ENCODE measurements at places on chromosomes 7 and 10.
A peak's percentile ranks its signal among the peaks of the same experiment; 100 is the strongest.

DNA sequence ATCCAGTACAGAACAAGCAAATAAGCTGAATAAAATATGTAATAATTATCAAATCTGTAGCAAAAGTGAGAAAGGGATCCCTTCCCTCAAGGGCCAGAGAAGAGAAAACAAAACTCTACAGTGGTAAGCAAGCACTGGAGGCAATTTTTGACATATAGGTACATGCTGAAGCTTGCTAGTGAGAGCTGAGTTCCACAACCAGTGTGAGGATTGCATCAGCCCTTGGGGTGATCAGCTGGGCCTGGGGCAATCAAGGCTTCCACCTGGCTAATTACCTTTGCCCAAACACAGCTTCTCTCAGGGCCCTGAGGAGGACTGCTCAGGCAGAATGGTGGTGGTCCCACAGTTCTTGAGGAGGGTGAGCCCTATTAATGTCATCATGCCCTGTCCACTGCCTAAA is 134.4 kb upstream of the DLX6 start:
- no peak for DNase-seq

GRCh38 chr10:131267814-131268095 is 43.8 kb downstream of the TCERG1L start:
- no peak for DNase-seq

- DNase-seq: peak; percentile 71
Measured at GRCh38 chr10:44045020-44045419, 339.9 kb downstream of the CXCL12 start.

DNA sequence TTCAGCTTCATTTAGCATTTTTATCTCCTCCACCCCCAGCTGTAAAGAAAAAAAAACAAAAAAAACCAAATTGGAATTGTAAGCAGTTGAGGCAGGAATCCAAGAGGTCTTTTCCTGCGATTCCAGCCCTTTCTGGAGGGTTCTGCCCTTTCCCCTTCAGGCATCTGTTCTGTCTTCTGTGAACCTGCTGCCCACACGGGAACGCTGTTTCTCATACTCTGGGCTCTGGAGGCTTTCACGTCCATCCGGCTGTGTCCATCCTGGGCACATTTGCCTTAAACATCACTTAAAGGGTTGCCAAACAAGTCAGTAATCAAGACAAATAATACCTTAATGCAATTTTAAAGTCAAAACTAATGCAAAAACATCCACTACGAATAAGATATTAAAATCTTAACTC is 302.8 kb upstream of the PITRM1 start:
- DNase-seq: no peak

DNA sequence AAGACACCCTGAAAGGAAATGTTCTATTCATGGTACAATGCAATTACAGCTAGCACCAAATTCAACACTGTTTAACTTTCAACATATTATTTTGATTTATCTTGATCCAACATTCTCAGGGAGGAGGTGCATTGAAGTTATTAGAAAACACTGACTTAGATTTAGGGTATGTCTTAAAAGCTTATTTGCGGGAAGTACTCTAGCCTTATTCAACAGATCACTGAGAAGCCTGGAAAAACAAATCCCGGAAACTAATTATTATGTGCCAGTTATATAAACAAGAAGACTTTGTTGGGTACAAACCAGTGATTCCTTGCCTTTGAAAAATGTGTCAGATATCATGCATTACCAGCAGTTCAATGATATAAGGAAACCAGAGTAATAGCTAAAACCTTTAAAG is 160.1 kb downstream of the CFTR start:
- DNase-seq: no peak

GRCh38 chr10:112945811-112946210 is 4.2 kb upstream of the TCF7L2 start:
- no peak for DNase-seq

GRCh38 chr7:112132051-112132694 is 74.0 kb downstream of the DOCK4 start:
- DNase-seq: no peak

- no peak for DNase-seq
Measured at GRCh38 chr10:106980495-106981451, 183.7 kb downstream of the SORCS1 start.

- peak; percentile 73 for DNase-seq
Measured at GRCh38 chr7:36546331-36546730, 156.7 kb downstream of the ANLN start.

All from NCI-H1694 treated with DMSO at 0.1 percent for 48 hours (cell line).